Amniotic stem cell (primary cell): ENCODE measurements at places on chromosomes 11 and 22.

DNA sequence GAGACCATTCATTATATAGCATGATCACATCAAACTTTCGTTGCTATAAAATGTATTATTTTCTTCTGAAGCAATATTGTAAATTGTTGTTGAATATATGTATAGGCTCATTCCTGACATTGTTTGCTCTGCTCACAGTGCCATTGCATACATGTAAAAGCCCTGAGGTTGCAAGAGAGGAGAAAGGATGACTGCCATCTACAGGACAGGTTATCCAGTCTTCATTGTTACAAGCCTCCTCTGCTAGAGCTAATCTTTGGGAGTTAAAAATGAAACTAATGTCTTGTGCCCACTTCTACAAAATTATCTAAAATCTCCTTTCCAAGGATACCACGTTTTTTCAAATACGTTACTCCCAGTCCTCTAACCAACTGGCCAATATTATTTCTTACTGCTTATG is 16.4 kb upstream of the OR5AL1 start:
- no peak for DNase-seq

- DNase-seq: no peak
Measured at GRCh38 chr22:36831717-36832116, 14.9 kb upstream of the PVALB start.

GRCh38 chr22:42560781-42561180 is 7.0 kb downstream of the SERHL2 start:
- no peak for DNase-seq

DNA sequence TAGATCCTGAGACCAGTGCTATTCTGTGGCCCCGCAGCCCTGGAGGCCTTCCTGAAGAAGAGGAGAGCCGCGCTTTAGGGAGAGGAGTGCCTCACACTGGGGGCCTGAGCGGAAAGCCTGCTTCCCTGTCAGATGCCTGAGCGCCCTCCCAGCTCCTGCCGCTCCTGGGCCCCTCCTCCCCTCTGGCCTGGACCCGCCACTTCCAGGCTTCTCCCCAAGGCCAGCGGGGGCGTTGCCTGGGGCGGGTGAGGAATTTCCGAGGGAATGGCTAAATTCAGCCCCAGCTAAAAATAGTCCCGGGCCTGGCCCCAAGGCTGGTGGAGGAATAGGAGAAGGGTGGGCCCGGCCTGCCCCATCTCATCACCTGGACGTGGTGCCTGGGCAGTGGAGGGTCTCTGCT is 15.4 kb downstream of the ARHGEF17 start:
- DNase-seq: no peak

DNA sequence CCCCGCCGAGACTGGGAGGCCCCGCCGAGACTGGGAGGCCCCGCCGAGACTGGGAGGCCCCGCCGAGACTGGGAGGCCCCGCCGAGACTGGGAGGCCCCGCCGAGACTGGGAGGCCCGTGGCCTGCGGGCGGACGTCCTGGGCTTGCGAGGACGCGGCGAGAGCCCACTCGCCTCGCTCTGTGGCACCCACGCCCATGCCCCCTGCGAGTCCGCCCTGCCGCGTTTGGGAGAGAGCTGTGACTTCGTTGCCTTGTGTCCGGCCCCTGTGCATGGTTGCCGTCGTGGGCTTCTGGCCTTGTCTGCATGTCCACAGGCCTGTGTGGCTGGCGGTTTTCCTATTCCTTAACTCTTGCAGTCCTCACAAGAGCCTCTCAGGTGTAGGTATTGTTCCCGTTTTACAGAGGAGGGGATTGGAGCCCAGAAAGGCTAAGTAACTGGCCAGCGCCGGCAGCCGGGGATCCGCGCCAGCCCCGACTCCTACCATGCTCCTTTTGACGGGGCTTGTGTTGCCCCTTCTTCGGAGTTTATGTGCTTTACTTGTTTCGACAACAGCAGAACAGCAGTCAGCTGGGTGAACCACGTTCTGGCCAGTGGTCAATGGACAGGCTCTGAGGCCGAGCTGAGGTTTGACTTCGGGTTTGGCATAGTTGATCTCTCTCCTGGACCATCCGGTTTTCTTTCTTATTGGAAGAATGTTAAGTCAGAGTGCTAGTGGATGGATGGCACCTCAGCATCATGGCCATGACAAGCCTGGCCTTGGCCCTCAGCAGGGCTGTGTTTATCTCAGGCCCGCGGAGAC is 741 bp downstream of the PHRF1 start:
- DNase-seq: no peak

DNA sequence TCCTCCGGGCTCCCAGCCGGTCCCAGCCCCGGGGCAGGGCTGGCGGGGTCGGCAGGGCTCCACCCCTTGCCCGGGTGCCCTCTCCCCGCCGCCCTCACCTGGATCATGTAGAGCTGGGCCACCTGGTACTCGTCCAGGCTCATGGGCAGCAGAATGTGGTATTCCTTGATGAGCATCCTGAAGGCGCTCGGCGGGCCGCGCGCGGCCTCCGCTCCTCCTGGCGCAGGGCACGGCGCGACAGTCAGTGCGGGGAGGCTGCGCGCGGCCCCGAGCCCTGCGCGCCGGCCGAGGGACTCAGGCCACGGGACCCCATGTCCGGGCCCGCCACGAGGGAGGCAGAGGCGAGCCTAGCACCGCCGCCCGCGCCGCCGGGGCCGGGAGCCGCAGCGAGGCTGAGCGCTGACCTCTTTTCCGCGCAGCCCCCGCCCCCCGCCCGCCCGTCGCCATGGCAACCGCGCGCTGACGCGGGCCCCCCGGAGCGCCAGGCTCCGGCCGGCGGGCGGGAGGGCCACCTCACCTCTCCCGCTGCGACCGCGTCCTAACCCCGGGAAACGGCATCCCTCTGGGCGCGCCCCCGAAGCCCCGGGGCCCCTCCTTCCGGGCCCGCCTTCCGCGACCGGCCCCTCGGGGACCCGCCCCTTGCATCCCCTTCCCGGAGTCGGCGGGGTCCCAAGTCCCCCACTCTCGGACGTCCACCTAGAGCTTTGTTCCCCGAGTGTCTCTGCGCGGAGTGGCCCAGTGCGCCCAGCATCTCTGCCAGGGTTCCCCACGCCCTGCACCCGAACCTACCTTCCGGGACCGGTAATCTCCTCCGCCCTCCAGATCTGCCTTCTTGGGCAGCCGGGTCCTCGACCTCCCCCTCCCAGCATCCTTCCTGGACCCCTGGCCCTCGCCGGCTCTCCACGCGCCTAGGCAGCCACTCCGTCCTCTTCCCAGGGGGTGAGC is 886 bp downstream of the PITPNM1 start:
- DNase-seq: no peak

DNA sequence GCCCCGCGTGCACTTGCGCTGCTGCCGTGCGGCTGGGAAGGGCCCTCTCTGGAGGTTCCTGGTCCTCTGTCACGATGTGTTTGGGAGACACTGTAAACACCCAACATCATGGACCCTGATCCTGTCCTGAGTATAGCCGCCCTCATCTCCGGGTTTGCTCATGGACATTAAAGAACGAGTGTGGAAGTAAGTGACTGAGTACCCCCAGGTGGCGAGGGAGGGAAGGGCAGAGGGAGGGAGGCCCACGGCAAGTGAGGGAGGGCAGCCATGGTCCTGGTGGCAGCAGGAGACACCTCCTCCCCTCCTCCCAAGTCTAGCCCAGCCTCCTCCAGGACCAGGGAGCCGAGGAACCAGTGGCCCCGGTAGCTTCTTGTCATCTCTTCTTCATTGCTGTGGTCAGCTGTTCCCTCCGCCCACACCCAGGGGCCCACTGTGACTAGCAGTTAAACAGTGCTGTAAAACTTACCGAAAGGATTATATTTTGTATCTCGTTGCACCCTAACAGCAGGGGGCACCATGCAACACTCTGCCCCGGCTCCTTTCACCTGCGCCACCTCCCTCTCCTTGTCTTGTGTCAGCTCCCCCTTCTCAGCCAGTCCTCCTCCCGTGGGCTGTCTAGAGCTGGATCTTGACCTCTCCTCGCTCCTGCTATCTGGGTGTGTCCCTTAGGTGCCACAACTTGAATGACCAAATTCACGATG is 566.5 kb upstream of the B3GAT1 start:
- DNase-seq: no peak
